AG08395 (cell line): ENCODE measurements at places on chromosomes 16 and 17.

- DNase-seq: no peak
Measured at GRCh38 chr16:19680881-19681340, 37.1 kb downstream of the KNOP1 start.

DNA sequence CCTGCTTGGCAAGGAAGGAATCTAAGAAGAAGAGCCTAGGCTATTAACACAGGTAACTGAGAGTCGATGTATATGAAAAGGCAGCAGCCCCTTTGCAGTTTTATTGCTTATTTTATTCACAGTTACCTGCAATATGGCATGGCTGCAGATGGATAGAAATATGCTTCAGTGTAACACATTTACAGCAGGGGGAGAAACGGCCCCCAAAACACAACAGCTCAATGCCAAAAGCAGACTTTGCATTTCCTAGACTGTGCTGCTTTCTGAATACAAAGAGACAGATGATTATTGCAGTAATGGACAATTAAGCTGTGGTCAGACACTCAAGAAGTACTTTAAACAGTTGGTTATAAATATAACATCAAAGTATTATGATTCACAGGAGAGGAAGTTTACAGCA lies 108.0 kb upstream of the CDH13 start:
- no peak for DNase-seq

DNA sequence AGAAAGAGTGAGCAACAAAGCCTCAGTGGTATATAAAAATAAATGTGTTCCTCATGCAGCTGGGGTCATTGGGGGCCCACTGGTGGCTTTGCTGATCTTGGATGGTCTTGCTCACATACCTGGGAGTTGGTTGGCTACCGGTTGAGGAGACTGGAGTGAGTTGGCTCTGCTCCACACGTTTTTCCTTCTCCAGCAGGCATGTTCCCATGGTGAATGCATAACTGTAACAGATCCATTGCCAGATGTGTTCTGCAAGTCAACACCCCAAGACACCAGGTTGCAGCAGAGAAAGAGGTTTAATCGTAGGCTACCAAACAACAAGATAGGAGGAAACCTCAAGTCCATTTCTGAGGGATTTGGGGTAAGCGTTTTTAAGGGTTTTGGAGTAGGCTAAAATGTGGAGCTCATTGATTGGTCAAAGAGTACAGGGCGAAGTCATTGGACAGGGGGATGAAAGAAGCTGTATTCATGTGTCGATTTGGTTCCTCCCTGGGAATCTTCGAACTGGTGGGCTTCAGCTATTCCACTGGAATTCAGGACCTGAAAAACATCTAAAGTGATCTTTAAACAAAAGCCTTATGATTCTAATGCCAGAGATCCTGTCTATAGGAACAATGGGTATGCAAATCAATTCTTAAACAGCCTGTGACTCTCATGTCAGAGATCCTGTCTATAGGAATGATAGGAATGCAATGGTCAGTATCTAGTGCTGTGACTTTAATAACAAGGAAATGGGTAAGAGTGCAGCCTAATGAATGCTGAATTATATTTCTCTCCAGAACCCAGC lies 467.5 kb upstream of the C16orf82 start:
- DNase-seq: no peak

DNA sequence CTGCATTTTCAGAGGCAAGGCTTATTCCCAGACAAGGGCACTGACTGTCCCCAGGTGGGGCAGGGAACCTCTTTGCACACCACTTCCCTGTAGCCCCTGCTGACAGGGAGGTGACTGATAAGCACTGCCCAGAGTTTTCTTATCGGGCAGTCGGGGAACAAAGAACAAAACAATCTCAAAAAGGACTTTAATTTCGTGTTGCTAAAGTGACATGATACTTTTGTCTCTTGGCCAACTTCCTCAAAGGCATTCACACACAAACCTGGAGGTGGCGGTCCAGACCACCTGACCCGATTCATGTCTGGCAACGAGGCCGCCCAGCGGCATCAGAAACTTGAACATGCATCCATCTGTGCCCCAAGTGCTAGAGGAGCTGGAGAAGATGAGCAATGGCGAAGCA lies 28.9 kb downstream of the ZDHHC7 start:
- DNase-seq: no peak

GRCh38 chr16:85585711-85586110 lies 27.4 kb upstream of the GSE1 start:
- DNase-seq: no peak

DNA sequence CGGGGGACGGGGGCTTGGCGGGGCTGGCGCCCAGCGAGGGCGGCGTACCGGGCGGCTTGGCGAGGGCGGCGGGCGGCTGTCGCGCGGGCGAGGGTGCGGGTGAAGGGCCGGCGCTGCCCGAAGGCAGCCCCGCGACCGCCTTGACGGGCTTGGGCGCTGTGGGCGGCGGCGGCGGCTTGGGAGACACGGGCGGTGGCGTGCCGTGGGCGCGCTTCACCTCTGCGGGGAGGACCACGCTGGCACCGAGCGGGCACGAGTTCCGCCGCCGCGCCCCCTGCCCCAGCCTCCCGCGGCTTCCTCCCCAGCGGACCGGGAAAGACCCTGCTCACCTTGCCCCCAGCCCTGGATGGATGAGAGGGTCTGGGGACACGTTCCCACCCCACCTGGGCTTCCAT lies 17.3 kb downstream of the CASKIN1 start:
- no peak for DNase-seq

GRCh38 chr16:9849697-9850245 lies 332.5 kb downstream of the GRIN2A start:
- no peak for DNase-seq

DNA sequence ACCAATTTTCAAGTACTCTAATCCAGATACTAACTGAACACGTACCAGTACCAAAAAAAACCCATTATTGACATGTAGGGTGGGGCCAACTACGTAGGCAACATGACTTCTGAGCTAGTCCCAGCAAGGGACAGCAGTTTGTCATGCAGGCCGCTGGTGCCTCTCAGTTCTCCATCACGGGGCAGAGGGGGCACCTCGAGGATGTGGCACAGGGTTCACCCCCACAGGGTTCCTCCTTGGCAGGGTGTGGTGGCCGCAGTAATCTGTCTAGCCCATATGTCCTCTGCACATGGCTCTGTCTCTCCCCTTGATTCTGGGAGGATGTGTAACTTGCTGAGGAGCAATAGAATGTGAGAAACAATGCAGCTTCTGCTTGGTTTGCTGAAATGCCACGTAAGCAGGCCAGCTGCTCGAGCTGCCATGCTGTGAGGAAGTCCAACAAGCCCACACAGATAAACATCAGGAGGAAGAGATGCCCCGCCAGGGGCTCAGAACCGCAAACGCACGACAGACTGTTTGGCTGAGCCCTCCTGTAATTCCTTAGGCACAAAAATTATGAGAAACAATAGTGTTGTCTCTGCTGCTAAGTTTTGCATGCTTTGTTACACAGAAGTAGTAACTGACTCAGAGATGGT lies 62.4 kb downstream of the NT5M start:
- DNase-seq: no peak

- DNase-seq: no peak
Measured at GRCh38 chr17:78882540-78883088, 20.4 kb downstream of the CEP295NL start.

DNA sequence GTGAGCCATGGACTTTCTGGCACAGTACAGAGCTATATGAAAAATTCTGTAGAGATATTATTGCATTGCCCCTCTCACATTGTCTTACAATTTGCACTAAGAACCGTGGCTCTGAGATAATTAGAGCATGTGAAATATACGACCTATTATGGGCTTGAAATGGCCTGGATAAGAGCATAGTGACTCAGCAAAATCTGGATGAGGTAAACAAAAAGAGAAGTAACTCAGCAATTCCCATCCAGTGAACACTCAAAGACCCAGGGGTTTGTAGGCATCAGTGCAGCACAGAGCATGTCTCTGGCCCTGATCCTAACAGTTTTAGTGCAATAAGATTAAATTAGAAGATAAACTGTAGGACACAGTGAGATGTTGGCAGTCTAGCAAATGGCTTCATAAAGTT lies 317.2 kb upstream of the MYOCD start:
- no peak for DNase-seq

DNA sequence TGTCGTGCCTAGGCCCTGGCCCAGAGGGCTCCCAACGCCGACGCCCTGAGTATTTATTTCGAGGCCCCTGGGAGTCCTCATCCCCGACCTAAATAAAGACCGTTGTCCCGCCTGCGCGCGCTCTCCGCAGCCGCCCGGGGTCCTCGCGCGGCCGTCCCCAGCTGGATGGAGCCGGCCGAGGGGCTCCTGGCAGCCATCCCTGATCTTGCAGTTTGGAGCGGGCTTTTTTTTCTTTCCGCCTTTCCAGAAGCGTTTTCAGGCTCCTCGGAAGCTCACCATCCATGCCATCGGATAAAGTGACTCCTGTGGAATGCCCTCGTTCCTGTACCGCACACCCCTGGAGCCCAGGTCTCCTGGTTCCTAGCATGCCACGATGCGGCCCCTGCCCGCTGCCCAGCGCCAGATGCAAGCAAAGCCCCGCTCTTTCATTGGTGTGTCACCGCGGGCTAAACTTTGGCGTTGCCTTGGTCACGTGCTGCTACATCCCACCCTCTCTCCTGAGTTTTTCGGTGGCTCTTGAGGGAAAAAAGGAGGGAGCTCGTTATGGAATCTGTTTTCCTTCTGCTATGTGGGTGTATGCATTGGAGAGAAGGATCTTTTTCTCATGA lies 716 bp downstream of the TMEM94 start:
- peak; percentile 50 for DNase-seq

DNA sequence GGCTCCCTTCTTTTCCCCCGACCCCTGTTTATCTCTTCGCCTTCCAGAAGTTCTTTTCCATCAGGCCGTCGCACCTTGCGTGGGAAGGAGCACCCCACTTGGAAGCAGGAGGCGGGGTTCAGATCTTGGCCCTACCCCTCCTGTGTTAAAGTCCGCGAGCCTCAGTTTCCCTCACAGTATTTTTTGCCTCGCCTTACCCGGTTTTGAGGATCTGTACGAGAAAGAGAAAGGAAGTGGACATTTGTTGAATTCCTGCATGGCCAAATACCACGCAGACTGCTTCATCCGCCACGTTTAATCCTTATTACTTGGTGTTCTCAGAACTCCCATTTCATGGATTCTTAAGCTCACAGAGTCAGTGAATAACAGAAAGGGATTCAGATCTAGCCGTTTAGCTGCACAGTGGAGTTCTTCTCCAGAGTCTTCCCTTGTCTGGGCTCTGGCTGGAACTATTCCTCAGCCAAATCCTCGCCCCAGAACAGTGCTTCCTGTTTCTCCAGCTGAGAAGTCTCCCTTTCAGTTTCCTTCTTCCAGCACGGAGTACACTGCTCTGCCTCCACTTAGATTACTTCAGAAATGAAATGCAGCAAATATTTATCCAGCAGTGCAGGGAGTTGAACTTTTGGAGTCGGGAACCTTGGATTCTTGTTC lies 590 bp downstream of the TMEM219 start:
- DNase-seq: peak; percentile 58

GRCh38 chr16:63745456-63745855 lies 1376.4 kb downstream of the CDH11 start:
- no peak for DNase-seq

- no peak for DNase-seq
Measured at GRCh38 chr16:89375686-89376085, 114.7 kb downstream of the ANKRD11 start.

- no peak for DNase-seq
Measured at GRCh38 chr17:8837563-8838075, 29.9 kb downstream of the PIK3R6 start.
